ENCODE measurements at places on chromosomes 3 and 15.

DNA sequence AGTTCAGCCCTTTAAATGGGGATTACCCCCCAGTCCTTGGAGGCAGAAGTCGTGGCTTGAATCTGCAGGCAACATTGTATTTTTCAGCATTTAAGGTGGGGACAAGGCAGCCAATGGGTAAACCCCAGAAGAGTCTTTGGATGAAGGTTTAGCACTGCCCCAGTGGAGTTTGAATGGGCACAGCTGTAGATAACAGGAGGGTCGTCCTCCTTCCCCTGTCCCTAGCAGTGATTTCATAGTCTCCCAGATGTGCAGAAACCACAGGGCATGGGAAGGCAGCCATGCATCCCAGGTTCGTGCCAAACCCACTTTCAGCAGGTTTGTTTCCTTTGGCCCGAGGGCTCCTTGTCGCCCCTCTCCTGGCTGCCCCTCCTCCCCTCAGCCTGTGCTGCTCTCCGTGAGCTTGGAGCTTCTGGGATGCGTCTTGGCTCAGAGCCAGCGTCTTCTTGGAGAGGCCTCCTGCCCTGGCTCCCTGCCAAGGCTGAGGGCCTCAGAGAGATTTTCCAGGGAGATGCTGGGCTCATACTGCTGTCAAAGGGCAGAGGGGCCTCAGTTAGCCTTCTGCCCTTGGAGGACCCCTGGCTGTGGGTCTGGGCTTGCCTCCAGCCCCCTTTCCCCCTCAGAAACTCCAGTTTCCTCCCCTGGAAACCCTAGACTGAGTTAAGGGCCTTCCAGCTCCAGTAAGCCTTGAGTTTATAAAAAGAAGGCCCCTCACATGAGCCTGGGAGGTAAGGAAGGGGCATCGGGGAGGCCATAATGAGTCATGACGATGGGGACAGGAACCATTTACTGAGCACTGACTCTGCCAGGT, 48.9 kb upstream of the POLG start:
- no peak for DNase-seq

GRCh38 chr3:130854208-130854864, 39.5 kb upstream of the ATP2C1 start:
- no peak for DNase-seq

DNA sequence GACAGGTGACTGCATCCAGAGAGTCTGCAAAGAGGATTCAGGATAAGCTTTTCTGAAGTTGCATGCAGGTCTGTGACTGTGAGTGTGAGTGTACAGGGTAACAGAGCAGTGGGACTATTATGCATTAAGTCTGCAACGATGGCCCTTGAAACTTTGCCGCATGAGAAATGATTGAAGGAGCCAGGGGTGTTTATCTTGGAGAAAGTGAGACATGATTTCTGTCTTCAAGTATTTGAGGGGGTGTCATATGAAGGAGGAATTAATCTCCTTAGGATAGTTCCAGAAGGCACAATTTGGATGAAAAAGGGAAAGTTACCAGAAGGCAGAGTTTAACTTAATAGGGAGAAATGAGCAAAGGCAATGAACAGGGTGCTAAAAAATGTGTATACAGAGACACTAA, 119.6 kb downstream of the ARNT2 start:
- no peak for DNase-seq

- DNase-seq = peak; percentile 43
Observed at GRCh38 chr15:41115161-41115651, 874 bp downstream of the INO80 start.

DNA sequence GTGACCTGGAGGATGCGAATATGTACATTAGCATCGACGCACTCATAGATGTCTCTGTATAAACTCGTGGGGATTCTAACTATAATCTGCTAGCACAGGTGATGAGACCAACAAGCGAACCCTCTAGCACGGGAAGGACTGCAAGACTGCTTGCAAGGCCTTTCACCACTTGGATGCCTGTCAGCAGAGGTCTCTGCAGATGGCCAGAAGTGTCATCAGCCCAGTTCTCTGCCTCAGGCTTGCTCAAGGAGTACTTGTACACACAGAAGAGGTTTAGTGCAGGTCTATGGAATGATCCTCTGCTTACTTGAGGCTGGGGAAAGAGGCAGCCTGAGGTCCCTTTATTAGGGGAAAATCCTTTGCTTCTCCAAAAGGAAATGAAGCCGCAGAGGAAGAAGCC, 48.1 kb downstream of the EDEM1 start:
- DNase-seq = no peak

GRCh38 chr3:63936925-63937324, 24.7 kb upstream of the SCAANT1 start:
- no peak for DNase-seq

DNA sequence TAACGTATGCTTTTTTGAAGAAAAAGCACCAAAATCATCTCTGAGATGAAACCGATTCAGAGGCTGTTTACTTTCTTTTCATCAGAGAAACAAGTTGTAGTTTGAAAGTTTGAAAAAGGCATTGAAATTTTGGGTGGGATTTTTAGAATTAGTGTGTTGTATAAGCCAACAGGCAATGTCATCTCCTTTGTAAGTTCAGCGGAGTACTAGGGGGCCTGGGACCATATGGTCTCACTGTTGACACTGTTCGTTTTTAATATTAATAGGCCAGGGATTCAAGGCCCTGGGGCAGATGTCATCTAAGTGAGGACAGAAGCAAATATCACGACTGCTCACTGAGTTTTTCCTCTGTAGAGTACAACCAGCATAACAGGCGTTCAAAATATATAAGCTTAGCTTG, 256.2 kb upstream of the RARB start:
- DNase-seq = no peak

DNA sequence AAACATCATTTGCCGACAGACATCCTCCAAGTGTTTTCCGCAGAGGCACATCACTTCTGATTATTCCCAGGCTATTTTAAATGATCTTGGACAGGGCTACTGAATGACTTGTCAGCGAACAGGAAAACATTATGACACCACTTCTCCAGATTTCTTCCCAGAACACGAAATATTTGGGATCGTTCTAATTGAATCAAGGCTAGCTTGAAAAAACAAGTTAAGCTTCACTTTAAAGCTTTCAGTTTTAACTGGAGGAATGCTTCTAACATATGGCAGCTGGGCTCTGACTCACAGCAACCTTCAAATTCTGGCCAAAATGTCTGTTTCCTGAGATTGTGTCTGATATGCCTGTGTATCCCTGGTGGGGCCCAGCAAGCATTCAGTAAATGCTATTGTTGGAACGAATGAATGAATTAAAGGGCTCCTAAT, 127.0 kb upstream of the ICE2 start:
- DNase-seq = no peak

- no peak for DNase-seq
Observed at GRCh38 chr15:33693166-33693800, 275.0 kb upstream of the CHRM5 start.

GRCh38 chr3:178086144-178086825, 450.0 kb upstream of the KCNMB2 start:
- DNase-seq = no peak

- no peak for DNase-seq
Observed at GRCh38 chr3:105137911-105138310, 228.8 kb upstream of the ALCAM start.

DNA sequence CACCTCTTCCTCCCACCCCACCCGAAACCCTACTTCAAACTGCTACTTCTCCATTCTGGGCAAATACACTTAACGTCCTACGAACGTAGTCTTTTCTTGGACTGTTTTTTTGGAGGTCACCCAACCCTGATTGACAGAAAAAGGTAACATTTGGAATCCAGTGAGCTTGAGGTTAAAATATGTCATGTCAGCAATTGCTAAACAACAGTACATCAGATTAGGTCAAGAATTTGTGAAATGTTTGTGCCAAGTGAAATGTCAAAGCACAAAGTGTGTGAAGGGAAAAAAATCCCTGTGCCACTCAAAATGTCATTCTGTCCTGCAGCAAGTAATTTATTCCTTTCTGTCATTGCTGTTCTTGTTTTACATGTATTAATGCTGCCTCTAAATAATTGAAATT, 49.2 kb upstream of the PPP2R3A start:
- no peak for DNase-seq

DNA sequence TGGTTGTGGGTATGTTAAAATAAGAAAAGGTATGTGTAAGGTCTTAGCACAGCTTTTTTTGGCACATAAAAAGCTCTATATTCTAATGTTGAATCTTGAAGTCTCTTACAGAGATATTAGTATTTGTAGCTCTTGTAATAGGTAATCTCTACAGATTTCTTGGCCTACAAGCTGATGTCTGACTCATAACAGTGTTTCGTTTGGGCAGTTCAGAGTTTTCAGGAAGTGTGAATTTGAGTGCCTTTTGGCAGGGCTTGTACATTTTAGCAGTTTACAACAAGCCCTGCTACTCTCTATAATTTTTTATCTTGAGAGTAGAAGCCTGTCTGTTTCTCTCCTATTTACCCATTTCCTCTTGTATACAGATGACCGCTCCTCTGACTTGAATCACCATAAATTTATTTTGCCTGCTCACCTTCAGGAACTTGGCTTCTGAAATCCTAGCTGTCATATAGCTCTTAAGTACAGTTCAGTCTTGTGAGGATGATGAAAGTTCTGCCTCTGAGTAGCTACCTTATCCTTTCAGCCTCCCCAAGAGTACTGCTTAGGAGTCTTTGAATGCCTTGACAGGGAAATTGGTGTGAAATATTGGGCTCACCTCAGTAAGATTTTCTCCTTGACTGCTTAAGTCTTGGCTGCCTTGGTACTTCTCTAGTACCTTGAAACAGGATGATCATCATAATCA, 419.9 kb upstream of the RARB start:
- no peak for DNase-seq

- DNase-seq = no peak
Observed at GRCh38 chr15:36230776-36231175, 348.6 kb upstream of the CDIN1 start.

DNA sequence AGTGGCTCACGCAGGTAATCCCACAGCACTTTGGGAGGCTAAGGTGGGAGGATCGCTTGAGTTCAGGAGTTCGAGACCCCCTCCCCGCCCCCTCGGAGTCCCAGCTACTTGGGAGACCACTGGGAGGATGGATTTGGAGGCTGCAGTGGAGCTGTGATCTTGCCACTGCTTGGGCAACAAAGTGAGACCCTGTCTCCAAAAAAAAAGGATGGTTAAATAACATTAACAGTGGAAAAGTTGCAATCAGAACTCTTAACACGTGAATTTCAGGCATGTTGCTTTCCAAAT, 1.4 kb upstream of the TMEM87A start:
- DNase-seq = no peak

DNA sequence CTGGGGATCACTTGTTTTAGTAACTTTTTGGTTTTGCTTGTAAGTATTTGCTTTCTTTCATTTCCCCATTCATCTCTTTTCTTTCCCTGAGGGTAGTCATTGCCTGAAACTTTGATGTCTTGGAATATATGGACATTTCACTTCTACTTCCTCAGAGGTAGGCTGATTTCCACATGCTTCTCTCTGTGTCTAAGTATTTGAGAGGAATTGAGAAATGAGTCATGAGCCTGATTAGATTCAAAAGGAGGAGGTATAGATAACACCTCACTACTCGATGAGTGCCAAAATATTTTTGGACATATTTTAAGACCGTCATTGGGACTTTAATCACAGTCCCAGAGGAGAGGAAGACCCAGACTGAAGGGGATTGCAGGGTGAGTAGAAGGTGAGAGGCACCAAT, 480.1 kb upstream of the SGO1 start:
- no peak for DNase-seq

- no peak for DNase-seq
Observed at GRCh38 chr15:85766001-85766831, 28.5 kb downstream of the KLHL25 start.

DNA sequence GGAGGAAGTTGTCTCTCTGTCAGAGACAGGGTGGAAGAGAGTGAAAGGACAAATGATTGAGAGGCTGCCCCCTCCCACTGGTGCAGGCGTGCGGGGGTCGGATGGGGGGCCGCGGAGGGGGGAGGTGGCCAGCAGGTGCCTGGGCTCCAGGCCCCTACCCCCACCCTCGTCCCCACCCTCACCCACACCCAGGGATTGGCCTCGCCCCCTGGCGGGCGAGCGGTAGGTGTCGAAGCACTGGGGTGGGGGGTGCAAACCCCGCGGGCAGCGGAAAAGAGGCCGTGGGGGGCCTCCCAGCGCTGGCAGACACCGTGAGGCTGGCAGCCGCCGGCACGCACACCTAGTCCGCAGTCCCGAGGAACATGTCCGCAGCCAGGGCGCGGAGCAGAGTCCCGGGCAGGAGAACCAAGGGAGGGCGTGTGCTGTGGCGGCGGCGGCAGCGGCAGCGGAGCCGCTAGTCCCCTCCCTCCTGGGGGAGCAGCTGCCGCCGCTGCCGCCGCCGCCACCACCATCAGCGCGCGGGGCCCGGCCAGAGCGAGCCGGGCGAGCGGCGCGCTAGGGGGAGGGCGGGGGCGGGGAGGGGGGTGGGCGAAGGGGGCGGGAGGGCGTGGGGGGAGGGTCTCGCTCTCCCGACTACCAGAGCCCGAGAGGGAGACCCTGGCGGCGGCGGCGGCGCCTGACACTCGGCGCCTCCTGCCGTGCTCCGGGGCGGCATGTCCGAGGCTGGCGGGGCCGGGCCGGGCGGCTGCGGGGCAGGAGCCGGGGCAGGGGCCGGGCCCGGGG, at the start of gene KAT2B:
Gene KAT2B (plus strand): TSS at position 682 of the 783 bp plus-strand sequence. CDS start 32 bp downstream, at position 714.
- DNase-seq = peak; percentile 70

- DNase-seq = no peak
Observed at GRCh38 chr3:141095546-141095937, 44.4 kb downstream of the SPSB4 start.

All from AML-193 (cell line).